ENCODE measurements at places on chromosomes 3 and 15.

- no peak for DNase-seq
These were observed 55.8 kb upstream of the PDZRN3 start for GRCh38 chr3:73680391-73681095.

DNA sequence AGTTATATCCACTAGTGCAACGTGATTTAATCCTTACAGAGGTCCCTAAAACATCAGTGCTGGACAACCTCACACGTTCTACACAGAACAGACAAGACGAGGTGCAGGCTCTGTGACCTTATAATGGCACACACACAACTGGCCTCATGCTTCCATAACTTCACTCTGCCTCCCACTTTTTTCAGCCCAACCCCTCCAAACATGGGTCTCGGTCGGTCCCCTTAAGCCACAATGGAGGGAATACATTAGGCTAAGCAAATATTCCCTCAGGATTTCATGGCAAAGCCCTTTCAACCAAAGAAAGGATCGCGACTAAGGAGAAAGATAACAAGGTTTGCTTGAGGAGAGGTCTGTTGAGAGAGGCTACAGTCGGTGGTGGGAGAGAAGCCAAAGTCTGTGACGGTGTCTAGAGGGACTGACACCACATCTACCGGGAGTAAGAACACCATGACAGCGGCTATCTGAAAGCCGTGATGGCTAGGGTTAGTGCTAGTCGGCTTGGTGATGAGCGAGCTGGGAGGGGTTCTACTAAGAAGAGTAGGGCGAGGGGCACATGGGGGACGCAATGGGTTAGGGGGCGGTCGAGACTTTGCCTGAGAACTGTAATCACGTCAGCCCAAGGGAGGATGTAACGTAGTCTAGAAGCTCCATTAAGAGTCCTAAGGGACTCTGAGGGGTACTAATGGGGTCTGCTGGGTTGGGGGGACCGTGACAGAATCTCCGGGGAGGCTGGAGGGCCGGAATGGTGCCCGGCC lies 1.0 kb downstream of the MYO9A start:
- no peak for DNase-seq

GRCh38 chr3:162525771-162526170 lies 1029.2 kb downstream of the OTOL1 start:
- no peak for DNase-seq

DNA sequence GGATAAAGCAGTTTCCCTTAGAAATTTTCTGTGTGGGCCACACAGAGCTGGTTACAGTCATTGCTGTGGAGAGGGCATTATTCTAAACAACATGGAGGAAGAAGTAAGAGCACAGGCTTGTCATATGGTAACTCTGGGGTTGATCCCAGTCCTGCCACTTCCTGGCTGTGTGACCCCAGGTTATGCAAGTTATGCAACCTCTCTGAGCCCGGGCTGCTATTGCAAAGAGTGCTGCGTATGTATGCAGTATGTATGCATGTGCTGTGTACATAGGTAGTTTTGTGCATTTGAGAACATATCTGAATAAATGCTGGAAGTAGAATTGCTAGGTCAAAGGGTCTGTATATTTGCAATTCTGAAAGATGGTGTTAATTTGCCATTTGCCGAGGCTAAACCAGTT lies 9.2 kb downstream of the SPSB4 start:
- no peak for DNase-seq

- DNase-seq: no peak
These were observed 127.2 kb downstream of the SHOX2 start for GRCh38 chr3:157979022-157979421.

DNA sequence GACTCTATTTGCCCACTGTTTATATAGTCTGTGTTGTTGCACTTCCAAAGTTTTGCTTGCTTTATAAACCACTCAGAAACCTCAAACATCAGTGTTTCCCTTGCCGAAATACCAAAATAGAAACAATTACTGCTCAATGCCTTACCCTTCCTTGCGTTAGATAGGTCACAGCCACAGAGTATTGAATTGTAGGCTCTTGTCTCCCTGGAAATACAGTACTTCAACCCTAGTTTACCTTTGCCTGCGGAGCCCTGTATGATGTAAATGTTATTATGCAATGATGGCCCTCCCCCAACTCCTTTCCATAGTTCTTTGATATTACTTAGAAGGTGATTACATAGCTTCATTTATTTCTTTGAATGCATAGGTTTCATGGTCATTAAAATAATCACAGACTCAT lies 44.2 kb downstream of the SOX2 start:
- DNase-seq: no peak

DNA sequence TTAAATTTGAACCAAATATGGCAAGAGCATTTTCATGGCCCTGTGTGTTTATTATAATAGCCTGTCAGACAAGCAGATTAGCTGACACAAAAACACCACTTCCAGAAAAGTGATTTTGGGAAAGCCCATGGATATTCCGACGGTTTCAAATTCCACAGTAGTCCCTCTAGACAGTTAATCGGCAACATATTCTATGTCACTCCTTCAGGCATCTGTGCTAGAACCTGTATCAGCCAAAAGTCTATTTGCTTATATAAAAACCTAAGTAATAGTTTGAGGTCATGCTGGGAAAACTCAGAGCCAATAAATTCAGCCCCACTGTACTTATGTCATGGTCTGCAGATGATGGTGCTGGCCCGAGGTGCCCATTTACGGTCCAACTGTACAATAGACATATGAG lies 110.2 kb upstream of the ARHGEF26 start:
- no peak for DNase-seq

- DNase-seq: no peak
These were observed 48.7 kb downstream of the ZPLD1 start for GRCh38 chr3:102483556-102483955.

DNA sequence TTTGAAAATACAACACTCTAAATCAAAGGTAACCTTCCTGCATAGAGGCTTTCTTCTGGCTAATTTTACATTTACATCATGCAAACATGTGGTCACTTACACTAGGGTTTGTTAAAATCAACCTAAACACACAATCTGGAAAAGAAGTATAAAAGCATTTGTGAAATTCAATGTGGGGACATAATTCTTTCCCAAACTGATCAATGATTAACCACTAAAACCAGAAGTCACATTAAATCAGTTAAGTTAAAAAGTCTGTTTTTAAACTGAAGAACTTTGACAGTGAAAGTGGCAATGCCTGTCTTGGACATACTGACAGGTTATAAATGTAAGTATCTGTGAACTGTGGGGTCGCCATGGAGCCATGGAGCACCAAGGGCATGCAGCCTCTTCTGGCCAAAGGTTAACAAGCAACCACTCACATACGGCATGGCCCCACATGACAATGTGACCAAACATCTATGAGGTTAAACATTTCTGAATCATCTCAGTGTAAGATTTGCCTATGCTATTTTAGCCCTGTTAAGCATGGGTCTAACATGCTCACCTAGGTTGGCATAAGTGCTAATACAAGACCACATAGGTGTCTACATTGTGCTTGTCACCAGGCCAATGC lies 278.2 kb downstream of the CTNNB1 start:
- no peak for DNase-seq

DNA sequence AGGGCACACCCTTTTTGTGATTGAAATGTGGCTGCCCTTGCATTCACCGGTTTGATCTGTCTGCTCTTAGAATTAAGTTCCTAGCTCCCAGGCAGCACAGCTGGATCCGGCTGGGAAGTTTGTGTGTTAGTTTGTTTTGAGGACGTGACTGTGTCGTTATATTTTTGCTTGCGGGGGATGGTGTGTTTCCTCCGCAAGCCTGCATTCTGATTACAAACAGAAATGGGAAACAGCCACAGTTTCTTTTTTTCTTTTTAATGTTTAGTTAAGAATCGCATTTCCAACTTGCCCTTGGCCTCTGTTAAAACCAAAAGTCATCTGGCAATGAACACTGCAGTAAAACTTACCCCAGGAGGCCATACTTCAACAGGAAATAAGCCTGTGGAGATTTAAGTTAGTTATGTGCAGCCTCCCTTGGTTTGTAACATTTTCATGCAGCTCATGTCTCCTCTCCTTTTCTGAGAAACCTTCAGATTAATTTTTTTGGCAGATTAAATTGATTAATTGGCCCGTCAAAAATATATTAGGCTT lies 888 bp downstream of the TMOD3 start:
- peak; percentile 62 for DNase-seq

DNA sequence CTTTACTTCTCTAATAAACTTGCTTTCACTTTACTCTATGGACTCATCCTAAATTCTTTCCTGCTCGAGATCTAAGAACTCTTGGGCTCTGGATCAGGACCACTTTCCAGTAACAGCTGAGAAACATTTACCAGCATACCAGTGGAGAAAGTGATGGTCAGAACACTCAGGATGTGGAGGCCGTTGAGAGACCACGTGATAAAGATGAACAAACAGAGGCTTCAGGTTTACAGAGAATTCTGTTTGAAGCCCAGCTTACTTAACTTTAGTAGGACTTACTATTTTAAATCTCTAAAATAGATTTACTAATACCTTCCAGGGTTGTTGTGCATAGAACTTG lies 57.0 kb downstream of the FRMD4B start:
- DNase-seq: no peak

GRCh38 chr15:33968224-33968623 lies at the start of gene CHRM5:
CHRM5 (plus strand) TSS chr15:33968497; CDS start chr15:34062718, 94,221 bp downstream.
- DNase-seq: no peak

Data from NAMALWA (cell line).